Inflammatory macrophage treated with lipopolysaccharide for 1 hour (primary cell): ENCODE measurements at places on chromosomes 2 and 18.

GRCh38 chr2:210020138-210020537, 17.7 kb downstream of the RPE start:
- DNase-seq, result no peak

- DNase-seq, result no peak
Observed at GRCh38 chr2:142585785-142586184, 291.7 kb upstream of the KYNU start.

- no peak for DNase-seq
Observed at GRCh38 chr2:161414042-161415033, 1.8 kb upstream of the TBR1 start.

DNA sequence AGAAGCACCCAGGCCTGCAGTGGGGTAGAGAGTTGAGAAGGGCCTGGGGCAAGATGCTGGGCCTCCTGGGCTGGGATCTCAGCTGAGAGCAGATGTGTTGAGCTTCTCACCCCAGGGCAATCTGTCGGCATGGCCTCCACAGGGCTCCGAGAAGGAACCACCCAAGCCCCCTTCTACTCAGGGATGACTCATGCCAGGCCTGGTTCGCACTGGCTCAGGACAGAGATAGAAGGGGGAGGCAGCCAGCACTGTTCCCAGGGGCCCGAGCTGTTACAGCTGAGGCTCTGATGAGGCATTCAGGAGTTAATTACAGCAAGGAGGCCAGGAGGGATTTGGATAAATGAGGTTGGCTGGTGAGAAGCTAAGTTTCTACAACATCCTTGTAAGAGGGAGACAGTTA, 62.5 kb downstream of the CENPO start:
- DNase-seq, result no peak

DNA sequence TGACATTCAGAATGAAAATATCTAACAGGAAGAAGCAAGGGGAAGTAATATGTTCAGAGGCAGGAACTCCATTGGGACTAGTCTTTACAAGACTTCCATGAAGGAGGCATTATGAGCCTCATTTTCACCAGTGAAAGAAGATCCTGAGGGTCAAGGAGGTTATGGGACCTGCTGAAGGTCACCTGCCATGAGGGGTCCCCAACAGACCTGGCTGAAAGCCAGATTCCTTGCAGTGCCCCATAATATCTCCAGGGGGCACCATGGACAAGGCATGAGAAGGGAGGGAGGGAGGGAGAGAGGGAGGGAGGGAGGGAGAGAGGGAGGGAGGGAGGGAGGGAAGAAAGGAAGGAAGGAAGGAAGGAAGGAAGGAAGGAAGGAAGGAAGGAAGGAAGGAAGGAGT, 27.9 kb downstream of the XDH start:
- no peak for DNase-seq

DNA sequence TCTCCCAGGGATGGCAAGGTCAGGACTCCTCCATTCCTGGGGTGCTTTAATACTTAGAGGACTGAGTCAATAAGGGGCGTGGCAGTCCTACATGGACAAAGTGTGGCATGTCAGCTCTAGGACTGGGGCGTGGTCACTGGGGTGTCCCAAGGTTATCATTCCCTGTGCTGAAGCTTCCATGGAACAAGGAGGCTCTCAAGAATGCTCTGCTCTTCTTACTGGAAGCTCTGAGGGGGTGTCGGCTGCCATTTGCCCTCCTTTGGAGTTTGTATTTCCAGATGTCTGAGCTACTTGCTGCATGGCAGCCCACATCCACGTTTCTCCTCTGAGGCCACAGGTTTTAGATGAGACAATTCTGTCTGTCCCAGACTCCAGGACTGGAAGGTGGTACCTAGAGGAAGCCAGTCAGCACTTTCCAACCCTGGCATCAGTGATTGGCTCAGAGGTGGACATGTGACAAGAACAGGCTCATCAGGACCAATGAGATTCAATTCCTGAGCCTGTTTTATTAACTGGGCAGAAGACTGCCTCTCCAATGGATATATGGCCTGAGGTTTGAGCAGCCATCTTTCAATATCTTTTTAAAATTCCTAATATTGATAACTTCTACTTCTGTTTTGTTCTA, 128.9 kb upstream of the ARL4C start:
- no peak for DNase-seq

DNA sequence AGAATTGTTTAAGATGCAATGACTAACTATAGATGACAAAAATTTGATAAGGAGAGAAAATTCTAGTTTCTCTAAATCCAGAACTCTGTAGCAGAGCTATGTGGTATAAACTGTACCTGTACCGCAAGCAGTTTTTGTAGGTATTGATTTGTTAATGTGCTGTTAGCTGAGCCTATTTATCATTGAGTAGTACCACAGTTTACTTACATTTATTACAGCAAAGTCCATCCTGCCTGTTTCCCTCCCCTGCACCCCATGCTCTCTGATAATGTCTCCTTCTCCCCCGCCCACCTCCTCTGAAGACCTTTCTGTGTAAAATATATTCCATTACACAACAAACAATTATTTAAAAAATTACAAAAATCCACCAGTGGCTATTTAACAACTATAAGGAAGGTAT, 170.6 kb downstream of the RNF152 start:
- no peak for DNase-seq

DNA sequence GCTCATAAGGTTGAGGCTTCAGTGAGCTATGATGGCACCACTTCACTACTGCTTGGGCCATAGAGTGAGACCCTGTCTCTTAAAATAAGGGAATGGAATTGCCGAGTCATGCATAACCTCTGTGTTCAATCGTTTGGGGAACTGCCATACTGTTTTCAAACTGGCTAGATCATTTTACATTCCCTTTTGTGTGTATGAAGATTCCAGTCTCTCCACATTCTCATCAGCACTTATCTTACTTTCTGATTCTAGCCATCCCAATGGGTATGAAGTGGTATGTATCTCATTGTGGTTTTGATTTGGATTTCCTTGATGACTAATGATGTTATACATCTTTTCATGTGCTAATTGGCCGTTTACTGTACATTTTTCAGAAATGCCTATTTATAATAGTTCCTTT, 23.7 kb downstream of the MARCHF7 start:
- no peak for DNase-seq

DNA sequence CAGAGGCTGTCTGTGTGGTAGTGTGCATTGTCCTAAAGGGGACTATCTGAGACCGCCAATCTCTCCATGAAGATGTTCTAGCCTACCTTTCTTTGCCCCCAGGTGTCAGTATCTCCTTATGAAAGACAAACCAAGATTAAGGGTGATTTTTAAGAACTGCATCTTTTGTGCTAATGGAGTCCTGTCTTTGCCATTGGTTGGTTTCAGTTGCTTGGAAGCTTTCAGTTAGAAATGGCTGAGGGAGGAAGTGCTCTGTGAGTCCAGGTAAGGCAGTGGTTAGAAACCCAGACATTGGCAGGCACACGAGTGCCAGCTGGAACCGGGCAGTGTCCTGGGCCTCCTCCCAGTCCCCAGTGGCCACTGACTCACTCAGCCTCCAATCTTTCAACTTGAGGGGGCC, 111.3 kb downstream of the DOCK10 start:
- no peak for DNase-seq

GRCh38 chr2:175855794-175856453, 146.1 kb downstream of the LNPK start:
- no peak for DNase-seq

GRCh38 chr2:225599856-225600255, 200.3 kb downstream of the NYAP2 start:
- DNase-seq, result no peak

DNA sequence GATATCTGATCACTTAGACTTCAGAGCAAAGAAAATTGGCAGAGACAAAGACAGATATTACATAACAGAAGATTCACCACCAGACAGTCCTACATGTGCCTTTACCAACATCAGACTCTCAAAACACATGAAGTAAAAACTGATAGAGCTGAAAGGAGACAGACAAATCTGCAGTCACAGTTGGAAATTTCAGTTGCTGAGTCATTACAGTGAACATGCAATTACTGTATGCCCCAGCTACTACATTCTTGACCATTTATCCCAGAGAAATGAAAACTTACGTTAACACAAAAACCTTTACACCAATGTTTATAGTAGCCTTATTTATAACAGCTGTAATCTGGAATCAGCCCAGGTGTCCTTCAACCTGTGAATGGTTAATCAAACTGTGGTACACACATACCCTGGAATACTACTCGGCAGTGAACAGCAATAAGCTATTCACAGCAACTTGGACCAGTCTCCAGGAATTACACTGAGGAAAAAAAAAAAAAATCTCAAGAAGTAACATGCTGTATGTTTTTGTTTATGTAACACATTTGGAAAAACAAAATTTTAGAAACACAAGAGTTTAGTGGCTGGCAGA, 7.5 kb upstream of the SCLY start:
- no peak for DNase-seq

GRCh38 chr2:206266130-206267125, 8.0 kb upstream of the ZDBF2 start:
- no peak for DNase-seq

DNA sequence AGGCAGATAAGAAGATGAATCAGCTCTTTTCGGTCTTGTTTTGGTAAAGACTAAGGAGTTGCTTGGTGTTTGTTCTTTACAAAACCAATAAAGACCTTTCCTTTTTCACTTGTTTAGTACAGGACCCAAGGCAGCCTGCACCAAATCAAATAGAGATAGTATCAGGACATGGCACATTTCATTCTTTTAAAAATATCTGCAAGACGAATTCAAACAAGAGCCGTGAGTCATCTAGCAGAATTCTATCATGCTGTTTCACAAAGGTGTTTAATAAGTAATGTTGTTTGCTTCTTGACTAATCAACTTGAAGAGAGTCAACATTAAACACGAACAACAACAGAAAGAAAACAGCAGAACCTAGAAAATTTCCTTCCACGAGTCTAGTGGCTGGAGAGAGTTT, 102.8 kb upstream of the TTN start:
- no peak for DNase-seq

GRCh38 chr2:199684832-199685231, 166.2 kb downstream of the FTCDNL1 start:
- DNase-seq, result no peak

DNA sequence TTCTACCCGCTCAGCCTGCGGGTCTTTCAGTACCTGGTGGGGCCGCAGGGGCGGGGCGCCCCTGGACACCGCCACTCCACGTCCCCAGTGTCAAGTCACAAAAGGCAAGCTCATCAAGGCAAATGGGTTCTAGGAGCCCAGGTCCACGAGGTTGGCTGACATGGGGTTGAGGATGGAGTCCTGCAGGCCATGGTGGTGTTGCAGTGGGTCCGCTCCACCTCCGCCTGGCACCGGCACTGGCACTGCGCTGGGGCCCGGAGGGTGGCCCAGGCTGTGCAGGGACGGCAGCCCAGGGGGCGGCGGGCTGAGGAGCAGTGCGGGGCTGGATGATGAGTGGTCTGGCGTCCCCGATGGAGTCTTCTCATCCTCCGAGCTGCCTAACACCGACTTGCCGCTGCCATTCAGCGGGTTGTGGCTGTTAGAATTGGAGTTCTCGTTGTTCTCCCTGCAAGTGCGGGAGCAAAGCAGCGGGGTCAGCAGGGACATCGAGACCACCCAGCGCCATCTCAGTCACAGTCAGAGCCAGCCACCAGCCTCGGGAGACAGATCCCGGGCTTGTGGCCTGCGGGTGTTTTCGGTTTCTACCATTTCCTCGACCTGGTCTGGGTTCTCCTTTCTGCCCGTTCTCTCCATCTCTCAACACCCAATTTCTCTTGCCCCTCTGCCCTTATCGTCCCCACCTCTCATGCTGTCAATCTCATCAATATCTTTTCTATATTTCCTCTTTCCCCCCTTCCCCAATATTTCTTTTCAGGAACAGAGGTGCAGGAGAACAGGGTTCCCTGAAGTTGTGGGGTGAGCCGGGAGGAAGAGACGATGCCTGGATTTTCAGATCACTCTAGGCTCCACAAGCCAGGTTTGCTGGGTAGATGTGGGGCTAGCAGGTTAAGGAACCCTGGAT, 3.0 kb downstream of the SIX2 start:
- DNase-seq, result no peak

- DNase-seq, result peak; percentile 25
Observed at GRCh38 chr2:54657664-54658083, 65.8 kb upstream of the EML6 start.

DNA sequence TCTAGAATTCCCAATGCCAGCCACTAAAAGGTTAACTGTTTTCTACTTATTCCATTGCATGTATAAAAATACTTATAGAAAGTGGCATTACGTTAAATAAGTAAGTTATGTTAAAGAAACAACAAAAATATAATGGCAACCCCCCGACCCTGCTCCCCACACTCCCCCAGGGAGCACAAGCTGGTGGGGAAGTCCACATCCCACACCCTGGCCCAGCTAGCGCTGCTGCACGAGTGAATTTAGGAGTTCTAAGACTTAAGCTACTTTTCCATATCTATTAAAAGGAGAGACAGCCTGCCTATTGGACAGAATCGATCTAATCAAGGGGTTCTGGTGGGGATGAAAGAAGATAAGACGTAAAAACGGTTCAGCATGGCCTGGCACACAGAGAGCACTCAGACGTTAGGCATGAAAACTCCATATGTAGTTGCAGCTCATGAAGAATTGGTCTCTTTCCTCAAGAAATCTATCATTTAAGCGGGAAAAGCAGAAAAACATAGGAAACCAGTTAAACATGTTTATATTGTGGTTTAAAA, 16.6 kb downstream of the HJURP start:
- no peak for DNase-seq

GRCh38 chr18:36064027-36064808, 3.1 kb downstream of the RPRD1A start:
- no peak for DNase-seq

GRCh38 chr2:216292475-216292874, 79.8 kb downstream of the MARCHF4 start:
- peak; percentile 3 for DNase-seq

DNA sequence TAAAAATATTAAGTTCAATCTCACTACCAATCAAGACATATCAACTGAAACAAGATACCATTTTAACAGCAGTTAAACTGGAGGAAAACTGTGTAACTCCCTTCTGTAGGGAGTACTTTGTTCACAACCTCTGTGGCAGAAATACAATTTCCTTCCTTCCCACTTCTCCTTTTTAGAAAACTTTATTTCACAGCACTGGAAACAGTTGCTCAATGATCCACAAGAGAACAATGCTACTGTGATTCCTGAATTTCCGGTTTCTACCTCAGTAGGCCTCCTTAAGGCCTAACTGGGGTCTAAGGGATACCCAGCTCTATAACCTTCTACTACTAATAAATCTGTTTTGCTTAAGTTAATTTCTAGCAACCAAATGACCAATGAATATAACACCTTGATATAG, 14.1 kb downstream of the TLK1 start:
- DNase-seq, result peak; percentile 73

DNA sequence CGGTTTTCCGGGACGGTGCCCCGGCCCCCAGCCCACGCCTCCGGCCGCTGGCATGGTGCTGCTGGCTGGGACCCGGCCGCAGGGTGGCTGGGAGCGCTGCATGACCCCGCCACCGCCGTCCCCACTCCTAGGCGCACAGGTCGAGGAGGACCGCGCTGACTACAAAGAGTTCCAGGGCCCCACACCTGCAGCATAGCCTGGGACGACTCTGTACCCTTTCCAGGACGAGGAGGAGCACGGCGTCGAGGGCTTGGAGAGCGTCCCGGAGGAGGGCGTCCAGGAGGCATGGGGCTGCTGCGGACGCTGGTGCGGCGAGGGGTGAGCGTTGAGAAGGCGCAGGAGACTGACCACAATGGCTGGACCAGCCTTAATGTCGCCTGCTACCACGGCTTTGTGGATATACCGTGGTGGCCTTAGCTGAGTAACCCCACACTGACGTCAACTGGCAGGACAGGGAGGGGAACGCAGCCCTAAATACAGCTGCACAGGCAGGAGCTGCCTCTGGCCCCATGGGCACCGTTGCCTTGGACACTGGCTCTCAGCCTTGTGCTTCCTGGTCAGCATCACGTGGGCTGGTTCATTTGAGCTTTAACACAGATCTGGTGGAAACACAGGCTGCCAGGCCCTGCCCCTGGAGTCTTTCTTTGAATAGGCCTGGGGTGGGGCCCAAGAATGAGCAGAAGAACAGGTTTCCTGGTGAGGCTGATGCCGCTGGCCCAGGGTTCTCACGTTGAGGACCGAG, 40.9 kb upstream of the TRIM43B start:
- no peak for DNase-seq
